Cardiac septum (tissue), 1 donor: ENCODE measurements at places on chromosomes 13 and 19.

- no peak for DNase-seq
Measured at GRCh38 chr19:39212375-39212742, 8.3 kb upstream of the SYCN start.

DNA sequence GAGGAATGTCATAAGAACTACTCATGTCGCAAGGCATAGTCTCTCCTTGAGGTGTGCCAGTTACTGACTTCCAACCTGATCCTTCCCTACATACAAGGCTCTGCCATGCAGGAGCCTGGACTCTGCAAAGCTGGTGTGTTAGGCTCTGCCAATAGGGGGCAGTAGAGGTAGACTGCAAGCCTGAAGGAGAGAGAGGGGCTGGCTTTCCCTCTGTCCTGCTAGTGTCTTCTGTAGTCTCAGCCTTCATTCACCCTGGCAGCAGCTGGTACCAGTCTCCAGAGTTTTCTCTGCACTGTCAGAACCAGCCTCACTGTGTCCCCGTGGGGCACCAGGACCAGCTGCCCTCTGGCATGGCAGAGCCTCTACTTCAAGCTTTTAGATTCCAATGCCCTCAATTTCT is 14.5 kb downstream of the SHISA2 start:
- DNase-seq = no peak

DNA sequence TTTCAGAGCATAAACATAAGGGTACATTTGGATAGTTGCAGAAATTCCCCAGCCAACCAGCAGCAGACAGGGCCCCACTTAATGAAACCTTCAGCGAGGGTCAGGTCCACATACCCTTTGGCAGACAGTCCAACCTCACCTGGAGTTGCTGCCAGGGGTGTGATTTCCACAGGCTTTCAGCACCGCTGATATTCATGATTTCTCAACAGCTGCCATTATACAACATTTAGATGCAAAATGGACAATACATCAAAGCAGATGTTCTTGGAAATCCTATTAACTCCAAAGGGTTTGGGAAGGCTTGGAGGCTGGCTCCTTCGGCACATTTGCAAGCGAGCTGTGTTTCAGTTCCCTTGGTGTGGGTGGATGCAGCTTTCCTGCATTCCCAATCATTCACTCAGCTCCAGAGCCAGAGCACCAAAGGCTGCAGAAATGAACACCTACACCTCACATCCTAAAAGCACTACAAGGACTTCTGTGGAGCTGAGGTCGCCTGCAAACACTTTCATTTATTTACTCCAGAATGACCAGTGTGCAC is 147.2 kb upstream of the VSTM2B start:
- DNase-seq = no peak

DNA sequence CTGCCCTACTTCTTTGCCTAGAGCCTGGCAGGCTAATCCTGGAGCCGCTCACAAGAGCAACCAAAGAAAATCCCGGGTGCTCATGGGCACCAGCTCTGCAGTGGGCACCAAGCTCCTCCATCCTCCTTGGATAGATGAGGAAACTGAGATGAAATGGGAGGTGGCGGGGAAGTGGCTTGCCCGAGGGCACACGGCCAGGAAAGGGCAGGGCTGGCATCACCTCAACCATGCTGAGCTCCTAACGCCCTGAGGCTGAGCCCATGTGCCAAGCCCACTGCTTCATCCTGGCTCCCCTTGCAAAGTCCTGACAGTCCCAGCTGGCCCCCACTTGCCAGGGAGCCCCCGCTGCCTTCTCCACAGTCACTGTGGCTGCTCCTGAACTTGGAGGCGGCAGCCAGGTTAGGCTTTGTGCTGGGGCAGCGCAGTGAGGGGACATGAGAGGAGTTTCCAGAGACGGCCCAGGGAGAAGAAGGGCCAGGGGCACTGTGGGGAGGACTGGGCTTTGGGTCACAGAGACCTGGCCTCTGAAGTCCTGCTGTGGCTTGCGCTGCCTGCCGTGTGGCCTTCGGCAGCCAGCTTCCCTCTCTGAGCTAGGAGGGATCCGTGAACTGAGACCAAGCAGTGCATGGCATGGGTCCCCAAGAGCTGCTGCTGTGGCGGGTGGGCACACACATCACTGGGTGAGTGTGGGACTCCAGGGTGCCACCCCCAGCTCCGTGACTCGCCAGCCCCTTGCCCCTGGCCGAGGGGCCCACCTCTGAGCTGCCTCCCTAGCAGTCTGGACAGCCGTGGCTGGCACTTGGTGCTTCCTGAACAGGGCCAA is 17.5 kb downstream of the TMED1 start:
- no peak for DNase-seq

GRCh38 chr19:43534816-43535761 is 2.1 kb downstream of the ZNF575 start:
- peak; percentile 76 for DNase-seq

- DNase-seq = no peak
Measured at GRCh38 chr13:101291646-101292515, 124.4 kb downstream of the NALCN start.

GRCh38 chr13:73338389-73338788 is 279.6 kb downstream of the KLF5 start:
- DNase-seq = no peak

GRCh38 chr13:42656161-42656560 is 82.2 kb downstream of the TNFSF11 start:
- DNase-seq = no peak

- no peak for DNase-seq
Measured at GRCh38 chr13:19252381-19252780, 70.8 kb upstream of the TUBA3C start.

- DNase-seq = no peak
Measured at GRCh38 chr13:30829145-30829832, 76.8 kb upstream of the MEDAG start.

- peak; percentile 58 for DNase-seq
Measured at GRCh38 chr13:27834095-27834494, 41.8 kb downstream of the GSX1 start.

GRCh38 chr19:57560049-57560491 is 407 bp upstream of the ZNF550 start:
- DNase-seq = no peak

GRCh38 chr19:28483197-28483596 is 729.8 kb downstream of the UQCRFS1 start:
- DNase-seq = no peak

GRCh38 chr19:18202778-18203407 is 949 bp downstream of the RAB3A start:
- DNase-seq = no peak

- DNase-seq = no peak
Measured at GRCh38 chr13:112346899-112347229, 29.3 kb upstream of the SPACA7 start.

DNA sequence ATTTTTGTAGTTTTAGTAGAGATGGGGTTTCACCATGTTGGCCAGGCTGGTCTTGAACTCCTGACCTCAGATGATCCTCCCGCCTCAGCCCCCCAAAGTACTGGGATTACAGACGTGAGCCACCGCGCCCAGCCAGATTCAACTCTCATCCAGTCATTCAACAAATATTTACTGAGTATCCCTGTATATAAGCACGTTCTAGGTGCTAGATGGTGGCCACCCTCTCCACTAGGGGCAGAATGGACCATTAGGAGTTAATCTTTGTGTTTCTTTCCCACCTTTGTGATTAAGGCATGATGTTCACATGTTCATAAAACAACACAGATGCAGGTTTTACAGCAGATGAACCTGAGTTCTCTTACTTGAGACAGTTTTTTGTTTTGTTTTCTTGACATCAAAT is 7.3 kb downstream of the SHKBP1 start:
- DNase-seq = no peak

- no peak for DNase-seq
Measured at GRCh38 chr13:99995104-99995588, 13.6 kb downstream of the ZIC2 start.

DNA sequence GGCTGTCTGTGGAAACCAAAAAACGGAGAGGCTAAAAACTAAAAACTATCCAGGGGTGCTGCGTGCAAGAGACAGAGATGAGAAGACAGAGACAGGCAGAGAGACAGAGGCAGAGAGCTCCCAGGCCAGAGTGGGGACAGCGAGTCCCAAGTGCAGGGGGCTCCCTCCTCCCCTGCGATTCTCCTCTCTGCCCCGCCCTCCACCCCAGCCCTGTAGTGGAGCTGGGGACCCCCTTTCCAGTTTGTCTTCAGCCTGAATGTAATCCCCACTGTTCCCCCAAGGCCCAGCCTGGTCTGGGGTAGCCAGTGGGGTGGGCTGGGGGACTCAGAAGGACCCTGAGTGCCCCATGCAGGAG is 2.0 kb downstream of the NFIC start:
- no peak for DNase-seq

DNA sequence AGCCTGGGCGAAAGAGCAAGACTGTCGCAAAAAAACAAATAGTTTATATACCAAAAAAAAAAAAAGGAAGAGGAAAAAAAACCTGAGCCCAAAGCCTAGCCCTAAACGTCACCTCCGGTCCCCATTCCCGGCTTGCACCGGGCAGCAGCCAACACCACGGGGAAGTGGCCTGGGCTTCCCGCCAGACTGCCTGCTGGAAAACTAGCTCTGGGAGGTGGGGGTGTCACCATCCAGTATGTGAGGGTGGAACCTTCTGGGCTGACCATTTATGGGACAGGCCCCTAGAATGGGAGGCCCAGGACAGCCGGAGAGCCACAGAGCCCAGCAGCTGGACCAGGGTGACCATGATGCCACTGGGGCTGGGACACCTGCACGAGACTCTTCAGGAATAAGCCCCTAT is 37.3 kb downstream of the IL12RB1 start:
- DNase-seq = peak; percentile 96

DNA sequence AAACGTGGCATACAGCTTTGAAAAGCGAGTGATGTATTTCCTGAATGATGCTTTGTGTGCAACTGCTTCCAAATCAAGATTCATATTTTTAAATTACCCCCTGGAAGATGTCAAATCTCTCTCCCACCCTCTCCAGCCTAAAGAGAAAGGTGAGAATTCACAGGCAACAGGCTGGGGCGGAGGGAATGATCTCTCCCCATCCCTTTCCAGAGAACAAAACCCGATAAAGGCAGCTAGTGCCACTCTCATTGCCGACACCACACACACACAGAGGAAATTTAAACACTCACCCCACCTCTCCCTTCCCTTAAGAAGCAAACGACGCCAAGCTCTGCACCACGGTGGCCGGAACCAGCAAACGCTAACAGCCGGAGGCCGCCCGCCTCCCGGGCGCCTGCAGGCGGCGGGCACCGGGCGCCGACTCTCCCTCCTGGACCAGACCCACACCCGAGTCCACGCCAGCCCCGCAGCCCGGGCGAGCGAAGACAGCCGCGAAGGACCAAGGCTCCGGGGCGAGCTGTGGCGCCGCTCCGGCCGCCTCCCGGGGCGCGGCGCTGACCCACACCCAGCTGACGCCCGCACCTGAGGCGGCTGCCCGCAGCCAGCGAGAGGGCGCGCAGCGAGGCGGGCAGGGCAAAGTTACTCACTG is 477 bp downstream of the LNX2 start:
- DNase-seq = peak; percentile 77

GRCh38 chr13:28955264-28955966 is 135.3 kb downstream of the MTUS2 start:
- DNase-seq = no peak

- DNase-seq = no peak
Measured at GRCh38 chr19:15320116-15320515, 12.2 kb downstream of the BRD4 start.

GRCh38 chr13:95535243-95535642 is 17.3 kb upstream of the CLDN10 start:
- DNase-seq = no peak

DNA sequence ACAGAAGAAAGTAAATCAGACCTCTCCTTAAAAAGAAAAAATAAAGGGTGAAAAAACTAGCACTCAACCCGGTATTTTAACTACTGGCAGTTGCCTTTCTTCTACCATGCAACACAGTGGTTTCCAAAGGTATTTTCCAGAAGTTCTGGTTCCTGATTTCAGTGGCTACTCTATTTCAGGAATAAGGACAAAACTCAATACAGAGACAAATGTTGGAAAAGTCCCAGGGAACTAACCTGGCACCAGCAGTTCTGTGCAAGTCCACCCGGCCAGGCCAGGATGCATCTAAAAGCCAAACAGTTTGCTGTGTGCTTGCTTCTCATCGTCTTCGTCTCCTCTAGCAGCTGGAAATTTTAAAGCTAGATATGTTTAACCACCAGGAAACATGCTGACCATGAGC is 52.5 kb downstream of the FOXO1 start:
- no peak for DNase-seq

DNA sequence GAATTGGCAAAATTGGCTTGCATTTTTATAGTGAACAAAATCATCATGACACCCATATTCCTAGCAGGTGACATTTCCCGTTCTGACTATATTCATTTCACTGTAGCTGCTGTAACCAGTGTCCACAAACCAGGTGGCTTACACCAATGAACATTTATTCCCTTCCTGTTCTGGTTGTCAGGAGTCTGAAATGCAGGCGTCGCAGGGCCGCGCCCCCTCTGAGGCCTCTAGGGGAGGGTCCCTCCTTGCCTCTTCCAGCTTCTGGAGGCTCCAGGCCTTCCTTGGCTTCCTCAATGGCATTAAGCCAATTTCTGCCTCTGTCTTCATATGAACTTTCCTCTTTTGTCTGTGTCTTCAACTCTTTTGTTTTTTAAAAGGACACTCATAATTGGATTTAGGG is 6.5 kb upstream of the RLN3 start:
- DNase-seq = no peak

GRCh38 chr13:77184455-77184854 is 142.4 kb downstream of the MYCBP2 start:
- DNase-seq = no peak

GRCh38 chr13:113659337-113659736 is 1.3 kb upstream of the ATP4B start:
- peak; percentile 10 for DNase-seq

- no peak for DNase-seq
Measured at GRCh38 chr19:13208672-13209483, 58.7 kb downstream of the IER2 start.

DNA sequence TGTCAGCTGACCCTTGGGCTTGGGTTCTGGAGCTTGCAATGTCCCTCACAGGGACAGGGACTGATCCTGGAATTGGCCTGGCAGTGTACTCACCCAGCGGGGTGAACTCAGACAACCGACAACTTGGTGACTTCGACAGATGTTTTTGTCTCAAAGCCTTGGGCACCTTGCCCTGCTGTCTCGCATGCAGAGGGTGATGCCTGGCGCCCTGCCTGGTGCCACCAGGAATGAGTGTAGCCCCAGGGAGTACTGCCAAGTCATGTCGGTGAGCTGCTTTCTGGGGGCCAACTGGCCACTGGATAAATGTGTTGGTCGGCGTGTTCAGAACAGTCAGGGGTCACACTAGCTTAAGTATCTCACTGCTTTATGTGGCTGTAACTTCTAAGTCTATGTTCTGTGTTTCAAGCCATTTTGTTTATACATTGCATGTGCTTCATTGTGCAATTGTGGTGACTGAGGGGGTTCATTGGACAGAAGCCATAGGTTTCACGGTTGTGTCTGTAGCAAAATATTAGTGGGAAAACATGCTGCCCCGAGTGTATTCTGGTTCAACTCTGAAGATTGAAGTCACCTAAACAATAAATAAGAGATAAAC is 96.3 kb upstream of the TNFSF11 start:
- no peak for DNase-seq
